ENCODE measurements at places on chromosomes 5 and 9. TPM values are rescaled to one million over a fixed set of nuclear protein-coding genes. Genes with fewer than 3 reads are reported as not detected.

Gene C8G
- not detected for total RNA-seq

Gene NCS1
- total RNA-seq = 24.1 TPM

Gene NUP214
- total RNA-seq = 9.5 TPM

Gene RLN1
- 3.7 TPM for total RNA-seq

Gene GDA
- total RNA-seq = not detected

Gene PDCD1LG2
- 0.77 TPM for total RNA-seq

Gene ABCA1
- 44.3 TPM for total RNA-seq

Gene LCNL1
- 2.2 TPM for total RNA-seq

Gene SLIT3
- total RNA-seq = 60.6 TPM

Gene DMRT2
- total RNA-seq = not detected

Gene COL27A1
- 8.8 TPM for total RNA-seq

Gene GRIN1
- not detected for total RNA-seq

Gene RASGEF1C
- total RNA-seq = 0.35 TPM

Gene SPATA31E1
- not detected for total RNA-seq

Gene MARCHF11
- not detected for total RNA-seq

Gene PLCXD3
- total RNA-seq = 11.1 TPM

Gene FOXD4L6
- 0.09 TPM for total RNA-seq

Gene LRRC70
- 0.51 TPM for total RNA-seq

Gene C5orf58
- total RNA-seq = not detected

Gene PIGO
- 13.3 TPM for total RNA-seq

Gene RGS7BP
- 0.35 TPM for total RNA-seq

Gene LCN2
- total RNA-seq = 0.23 TPM

Gene HTR4
- total RNA-seq = not detected

Gene IFNB1
- not detected for total RNA-seq

Gene WDR36
- 23.9 TPM for total RNA-seq

Gene CBY3
- not detected for total RNA-seq

Gene NIPAL4
- 0.26 TPM for total RNA-seq

Gene PRUNE2
- total RNA-seq = 8.2 TPM

Gene SMIM33
- total RNA-seq = not detected

Gene TMEM232
- total RNA-seq = 1.1 TPM

Gene ADCY2
- total RNA-seq = not detected

Gene TMC1
- total RNA-seq = not detected
